ENCODE measurements at places on chromosomes 12 and 14.

GRCh38 chr14:22919601-22919921, 612 bp upstream of the RBM23 start:
- DNase-seq: no peak

DNA sequence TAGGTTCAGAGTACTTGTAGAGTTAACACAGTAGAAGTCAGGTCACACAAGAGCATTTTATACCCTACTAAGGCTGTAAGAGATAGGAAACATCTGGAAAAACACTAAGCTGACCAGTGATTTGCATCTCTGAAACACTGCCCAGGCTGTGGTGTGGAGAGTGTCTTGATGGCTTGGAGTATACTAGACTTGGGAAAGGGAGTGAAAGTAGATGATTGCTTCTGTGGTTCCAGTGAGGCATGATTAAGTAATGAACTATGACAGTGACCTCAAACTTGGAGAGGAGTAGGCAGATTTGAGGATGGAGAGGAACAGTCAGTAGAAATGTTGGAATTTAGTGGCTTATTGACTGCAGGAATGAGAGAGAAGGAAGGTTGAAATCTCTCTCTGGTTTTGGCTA, 201.2 kb downstream of the FLRT2 start:
- no peak for DNase-seq

DNA sequence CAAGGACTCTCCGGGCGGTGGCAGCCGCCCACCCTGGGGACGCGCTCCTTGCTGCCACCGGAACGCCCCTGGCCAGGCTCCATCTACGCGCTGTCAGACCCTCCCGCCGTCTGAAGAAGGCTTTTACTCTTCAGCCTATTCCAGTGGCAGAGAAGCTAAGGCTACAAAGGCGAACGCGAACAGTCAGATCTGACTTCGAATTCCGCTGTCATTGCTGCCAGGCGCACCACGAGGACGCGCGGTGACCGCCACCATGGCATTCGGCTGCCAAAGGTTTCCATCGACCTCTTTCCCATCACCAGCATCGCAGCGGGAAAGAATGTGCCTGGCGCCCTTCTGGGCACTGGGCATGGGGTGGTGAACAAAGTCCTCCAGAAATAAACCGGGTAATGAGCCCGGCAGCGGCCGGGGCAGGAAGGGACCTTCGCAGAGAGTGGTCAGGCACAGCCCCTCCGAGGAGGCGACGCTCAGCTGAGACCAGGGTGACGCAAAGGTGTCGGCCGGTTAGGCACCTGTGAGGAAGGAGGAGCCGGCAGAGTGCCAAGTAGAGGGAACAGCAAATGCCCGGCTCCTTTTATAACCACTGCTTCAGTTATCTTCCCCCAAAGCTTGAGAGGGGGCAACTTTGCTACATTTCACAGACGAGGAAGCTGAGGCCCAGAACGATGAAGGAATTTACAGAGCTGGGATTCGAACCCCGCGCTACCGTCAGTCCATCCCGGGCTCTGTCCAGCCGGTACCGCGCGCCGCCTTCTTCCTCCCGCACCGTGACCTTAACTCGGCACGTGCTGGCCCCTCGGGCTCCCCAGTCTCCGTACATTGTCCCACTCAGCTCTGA, 1.9 kb upstream of the RFX4 start:
- no peak for DNase-seq

- DNase-seq: no peak
Measured at GRCh38 chr12:123010681-123011080, 30.2 kb downstream of the ARL6IP4 start.

DNA sequence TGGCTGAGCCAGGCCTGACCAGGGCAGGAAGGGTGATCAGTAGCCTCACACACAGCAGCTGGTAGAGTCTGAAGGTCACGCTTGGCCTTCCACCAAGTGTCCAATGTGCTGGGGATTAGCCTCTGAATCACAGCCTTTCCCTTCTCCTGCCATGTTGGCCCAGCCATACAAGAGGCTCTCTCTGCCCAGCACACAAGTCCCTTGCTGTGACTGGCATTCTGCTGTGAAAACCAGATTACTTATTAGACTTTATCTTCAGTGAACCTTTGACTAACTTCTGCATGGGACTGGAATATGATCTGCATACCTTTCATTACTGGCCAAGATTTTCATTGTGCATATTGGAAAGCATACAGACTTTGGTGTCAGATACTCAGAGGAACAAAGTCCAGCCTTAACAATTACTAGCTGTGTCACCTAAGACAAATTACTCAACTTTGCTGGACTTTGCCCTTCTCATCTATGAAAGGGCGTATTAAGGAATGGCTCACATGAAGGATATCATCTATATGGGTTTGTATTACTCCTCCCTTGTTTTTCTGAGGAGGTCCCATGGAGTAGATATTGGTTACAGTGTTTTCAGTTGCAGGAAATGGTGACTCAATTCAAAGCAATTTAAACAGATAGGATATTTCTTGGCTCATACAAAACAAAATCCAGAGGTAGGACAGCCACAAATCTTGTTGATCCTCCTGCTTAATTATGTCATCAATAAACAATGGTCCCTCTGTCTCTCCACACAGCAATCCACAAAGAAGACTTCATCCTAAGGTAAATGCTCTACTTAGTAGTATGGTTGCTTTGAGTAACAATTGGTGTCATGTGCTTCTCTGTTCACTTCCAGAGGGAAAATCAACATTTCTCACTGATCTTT, 99.6 kb downstream of the DYRK2 start:
- DNase-seq: no peak

DNA sequence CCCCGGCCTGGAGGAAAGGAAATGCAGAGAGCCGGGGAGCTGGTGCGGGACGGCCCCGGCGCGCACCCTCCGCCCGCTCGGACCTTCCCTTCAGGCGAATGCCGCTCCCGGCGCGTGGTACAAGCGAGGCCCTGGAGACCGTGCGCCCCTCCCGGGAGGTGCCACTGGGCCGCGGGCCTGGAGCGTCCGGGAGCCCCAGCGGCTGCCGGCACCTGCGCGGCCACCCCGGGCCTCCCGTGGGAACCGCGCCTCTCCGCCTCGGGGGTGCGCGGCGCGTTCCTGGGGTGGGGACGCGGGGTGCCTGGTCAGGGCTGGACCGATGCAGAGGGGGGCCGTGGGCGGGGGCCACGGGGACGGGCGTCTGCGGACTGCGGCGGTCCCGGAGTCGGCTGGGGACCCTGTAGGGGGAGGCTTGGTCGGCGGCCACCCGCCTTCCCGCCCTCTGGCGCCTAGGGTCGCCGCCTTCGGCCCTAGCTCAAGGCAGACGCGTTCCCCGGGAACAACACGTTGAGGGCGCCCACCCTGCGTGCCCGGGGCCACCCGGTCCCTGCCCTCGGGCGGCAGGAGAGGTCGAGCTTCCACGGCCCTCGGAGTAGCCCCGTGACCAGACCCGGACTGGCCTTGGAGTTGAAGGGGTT, 599 bp downstream of the PAPLN start:
- DNase-seq: no peak

DNA sequence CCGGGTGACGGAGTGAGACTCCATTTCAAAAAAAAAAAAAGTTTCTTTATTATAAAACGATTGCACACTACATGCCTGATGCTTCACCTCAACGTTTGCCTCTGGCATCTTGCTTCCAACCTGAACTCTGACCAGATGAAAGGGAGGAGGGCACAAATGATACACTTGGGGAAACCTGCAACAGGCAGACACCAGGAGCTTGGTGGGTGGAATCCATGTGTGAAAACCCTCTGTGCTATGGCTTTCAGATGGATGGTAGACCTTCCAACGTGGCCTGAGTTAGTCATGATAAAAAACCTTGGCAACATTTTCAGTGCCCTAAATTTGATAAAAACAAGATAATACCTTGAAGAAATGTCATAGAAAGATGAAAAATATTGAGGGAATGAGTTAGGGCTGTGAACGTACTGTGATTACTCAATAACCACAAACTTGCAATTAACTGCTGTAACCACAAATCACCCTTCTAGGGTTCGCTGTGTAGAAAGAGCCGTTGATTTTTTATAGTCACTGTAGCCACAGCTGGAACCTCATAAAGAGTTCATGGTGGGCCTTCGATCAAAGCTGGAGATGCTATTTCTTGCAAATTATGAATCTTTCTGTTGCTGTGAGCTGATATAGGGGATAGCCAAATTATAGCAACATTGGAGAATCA, 26.1 kb upstream of the GZMB start:
- DNase-seq: no peak

DNA sequence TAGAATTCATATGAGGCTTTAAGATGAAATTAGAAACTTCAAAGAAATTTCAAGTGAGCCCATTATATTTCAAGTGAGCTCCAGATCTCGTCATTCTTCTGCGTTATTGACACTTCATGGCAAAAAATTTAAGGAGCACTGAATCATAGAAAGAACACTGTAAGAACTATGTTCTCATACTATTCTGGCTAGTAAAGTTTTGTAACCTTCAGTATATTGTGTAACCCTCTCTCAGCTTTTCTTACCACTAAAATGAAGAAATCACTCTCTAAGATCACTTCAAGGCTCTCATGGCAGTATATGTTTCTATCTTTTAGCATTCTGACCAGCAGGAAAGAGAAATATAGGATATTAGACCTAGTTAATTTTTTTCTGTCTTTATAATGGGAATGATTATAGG, 6.3 kb downstream of the GPHN start:
- no peak for DNase-seq

DNA sequence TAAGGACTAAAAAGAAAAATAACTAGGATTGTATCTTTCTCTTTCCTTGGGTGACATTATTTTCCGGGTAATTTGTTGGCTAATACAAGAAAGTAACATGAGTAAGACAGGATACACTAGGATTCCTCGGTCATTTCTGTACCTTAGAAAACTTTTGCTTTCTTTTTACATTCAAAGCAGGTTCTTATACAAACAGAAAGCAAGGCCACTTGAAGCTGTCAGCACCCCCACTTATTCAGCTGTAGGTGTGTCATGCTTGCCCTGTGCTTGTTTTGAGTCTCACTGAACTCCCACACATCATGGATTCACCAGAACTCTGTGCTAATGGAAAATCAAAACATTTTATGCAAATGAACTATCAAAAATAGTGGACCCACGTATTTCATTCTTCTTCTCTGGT, 266.8 kb upstream of the CLEC14A start:
- DNase-seq: no peak

DNA sequence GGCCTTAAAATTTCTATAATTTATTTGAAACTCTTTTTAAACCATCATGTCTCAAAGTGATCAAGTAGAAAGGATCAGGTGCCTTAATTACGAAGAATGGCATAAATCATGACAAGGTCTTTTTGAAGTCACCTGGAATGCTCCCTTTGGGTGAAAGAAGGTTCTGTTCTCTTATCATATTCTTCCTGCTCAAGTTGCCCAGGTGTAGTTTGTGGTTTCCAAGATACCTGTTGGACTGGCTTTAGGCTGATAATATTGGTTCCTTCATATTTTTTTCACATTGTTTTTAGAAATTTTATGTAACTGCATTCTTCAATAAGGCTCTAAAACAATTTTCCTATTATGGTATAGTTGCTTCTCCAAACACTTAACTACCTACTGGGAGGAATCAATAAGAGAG, 29.2 kb downstream of the RASSF3 start:
- no peak for DNase-seq
